ENCODE measurements at places on chromosomes 13 and 19.

- DNase-seq, result no peak
These were observed 22.3 kb downstream of the KCTD4 start for GRCh38 chr13:45178349-45179162.

GRCh38 chr13:93409816-93410215, 183.2 kb downstream of the GPC6 start:
- no peak for DNase-seq

DNA sequence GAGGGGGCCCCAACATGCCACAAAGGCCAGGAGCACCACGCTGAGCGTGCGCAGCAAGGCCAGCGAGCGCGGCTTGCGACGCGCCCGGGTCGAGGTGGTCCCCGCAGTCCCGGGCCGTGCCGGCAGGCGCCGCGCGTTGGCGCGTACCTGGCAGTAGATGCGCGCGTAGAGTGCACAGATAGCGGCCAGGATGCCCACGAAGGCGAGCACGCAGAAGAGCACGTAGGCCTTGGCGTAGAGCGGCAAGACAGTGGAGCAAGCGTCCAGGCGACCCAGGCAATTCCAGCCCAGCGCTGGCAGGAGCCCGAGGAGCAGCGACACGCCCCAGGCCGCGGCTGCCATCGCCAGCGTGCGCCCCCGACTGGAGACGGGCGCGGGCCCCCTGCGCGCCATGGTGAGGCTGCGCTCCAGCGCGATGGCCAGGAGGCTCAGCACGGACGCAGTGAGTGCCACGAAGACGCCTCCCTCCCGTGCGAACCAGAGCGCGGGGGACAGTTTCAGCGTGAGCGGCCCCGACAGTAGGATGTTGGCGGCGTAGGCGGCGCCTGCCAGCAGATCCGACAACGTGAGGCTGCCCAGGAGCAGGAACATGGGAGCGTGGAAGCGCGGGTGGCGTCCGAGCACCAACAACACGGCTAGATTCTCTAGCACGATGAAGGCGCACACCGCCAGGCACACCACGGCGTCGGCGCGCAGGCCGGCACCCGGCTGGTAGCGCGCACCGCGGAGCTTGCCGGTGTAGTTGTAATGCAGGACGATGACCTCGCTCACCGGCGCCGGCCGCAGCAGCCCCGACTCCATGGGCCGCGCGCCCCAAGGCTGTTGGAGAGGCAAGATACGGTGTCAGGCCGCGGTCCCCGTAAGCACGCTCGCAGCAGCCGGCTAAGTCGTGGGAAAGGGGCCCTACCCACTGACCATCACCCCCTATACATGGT, 2.8 kb downstream of the S1PR5 start:
- DNase-seq, result no peak

DNA sequence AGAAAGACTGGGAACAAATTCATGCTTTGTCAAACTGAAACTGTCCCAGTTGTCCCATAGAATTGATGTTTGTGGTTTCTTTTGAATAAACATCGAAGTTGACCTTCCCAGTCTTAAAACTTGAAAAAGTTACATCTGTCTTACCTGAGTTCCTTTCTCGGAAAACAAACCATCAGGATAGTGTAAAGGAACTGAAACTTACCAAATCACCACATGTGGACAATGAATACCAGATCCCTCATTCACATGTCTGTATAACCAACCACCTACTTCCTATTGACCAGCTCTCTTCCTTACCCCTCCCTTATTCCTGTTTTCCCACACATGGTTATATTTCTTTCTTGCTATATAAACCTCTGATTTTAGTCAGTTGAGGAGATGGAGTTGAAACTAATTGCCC, 791.7 kb upstream of the PCDH20 start:
- no peak for DNase-seq

DNA sequence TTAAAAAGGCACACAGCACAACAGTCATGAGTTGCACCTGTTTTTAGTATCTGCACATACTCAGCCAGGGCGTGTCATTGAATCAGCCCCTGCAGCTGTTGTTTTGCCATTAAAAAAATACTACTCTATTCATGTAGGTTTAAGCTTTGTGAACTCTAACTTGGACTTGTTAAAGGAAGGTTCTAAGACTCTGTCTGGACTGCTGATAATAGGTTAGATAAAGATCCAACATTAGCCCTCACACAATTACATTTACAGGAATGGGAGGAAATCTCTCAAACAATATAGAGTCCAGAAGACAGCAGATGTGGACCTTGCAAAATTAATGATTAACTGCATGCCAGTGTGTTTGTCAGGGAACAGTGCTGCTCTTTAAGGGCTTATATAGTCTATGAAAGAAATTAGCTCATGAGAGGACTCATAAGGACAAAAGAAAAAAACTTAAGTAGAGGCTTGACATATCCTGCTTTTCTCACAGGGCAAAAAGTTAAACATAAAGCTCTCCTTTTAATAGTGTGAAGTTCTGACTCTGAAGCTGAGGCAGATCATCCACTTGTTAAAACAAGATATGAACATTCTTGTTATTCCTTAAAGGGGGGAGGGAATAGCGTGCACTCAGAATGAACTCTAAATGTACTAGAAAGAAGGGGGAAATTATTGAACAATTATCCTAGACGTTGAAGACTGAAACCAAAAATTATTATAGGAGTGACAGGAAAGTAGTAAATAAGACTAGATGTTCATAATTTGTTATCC, 243.6 kb downstream of the NDFIP2 start:
- DNase-seq, result no peak

Measured in glomerular endothelial cell (primary cell).